DND-41 (cell line): ENCODE measurements at places on chromosomes 4 and X.

DNA sequence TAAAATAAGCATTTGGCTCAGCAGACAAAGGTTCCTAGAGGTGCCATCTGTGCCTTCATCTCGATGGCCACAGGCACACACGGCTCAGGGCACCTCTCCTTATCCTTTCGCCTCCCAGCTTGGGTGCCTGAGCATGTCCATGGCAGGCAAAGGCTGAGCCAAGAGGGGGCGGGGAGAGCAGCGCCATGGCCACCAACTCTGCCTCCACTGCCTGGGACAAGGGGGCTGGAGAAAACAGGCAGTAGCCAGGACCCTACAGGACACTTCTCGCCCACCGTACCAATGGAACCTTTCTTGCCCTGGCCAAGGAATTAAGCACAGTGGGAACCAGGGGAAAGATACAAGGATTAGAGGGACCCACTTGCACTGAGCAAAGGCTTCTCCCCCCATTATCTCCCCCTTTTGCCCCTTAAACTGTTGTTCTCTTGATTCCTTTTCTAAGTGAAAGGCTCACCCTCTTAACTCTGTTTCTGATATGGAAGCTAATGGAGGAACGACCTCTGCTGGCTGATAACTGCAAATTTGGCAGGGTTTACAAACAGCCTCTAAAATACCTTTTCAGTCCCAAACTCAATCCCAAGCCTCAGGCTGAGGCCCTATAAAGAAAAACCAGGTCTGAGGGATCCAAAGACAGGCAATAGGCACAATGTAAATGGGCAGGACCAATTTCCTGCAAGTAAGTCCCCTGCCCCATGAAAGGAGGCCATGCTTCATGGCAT lies 335.2 kb downstream of the ADAM29 start:
- no peak for DNase-seq

DNA sequence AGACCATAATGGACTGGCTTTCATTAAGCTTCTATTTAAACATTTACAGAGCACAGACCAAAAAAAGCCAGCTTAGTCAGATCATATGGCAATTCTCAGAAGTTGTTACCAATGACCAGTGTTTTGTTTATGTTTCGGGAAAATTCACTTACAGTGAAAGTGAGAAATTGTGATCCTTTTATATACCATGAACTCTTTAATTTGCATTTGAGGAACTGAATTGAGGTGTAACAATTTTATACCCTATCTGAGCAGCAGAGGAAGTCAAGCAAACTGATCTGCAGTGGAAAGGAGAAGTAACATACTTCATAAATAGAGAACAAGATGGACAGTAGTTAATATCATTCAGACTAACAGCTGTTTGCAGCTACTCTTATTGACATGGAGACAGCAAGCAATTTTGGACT lies 97.1 kb downstream of the TMA16 start:
- DNase-seq = no peak

DNA sequence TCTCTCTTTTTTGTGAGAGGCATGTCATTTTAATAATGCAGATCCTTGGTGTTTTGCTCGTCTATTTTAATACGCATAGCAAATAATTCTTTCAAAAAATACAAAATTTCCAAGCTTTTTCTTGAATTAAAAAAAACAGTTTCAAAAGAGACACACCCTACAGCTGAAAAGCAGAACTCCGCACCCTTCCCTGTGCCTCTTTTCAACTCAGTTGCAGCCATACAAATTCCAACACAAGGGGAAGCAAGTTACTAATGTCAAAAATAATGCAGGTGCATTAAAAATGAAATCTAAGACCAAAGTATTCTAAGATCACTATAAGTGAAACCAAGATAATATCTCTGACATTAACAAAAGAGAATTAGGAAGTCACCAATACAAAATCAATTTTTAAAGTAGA lies 66.6 kb downstream of the NR3C2 start:
- DNase-seq = no peak

DNA sequence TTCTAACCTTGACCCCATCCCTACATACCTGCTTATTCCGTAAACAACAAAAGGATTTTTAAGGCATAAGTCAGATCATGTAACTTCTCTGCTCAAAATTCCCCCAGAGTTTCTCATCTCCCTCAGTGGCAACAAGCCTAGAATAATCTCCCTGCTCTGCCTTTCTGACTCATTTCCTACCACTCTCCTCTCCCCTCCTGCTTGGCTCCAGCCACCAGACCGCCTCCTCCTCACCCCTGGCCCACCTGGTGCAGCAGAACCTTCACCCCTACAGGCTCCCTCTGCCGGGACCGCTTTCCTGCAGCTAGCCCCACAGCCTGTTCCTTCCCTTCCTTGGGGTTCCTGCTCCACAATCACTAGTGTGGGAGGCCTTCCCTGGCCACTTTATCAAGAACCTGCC lies 32.1 kb downstream of the TSPAN5 start:
- no peak for DNase-seq

- no peak for DNase-seq
Observed at GRCh38 chr4:160370046-160370445, 1267.2 kb downstream of the RAPGEF2 start.

DNA sequence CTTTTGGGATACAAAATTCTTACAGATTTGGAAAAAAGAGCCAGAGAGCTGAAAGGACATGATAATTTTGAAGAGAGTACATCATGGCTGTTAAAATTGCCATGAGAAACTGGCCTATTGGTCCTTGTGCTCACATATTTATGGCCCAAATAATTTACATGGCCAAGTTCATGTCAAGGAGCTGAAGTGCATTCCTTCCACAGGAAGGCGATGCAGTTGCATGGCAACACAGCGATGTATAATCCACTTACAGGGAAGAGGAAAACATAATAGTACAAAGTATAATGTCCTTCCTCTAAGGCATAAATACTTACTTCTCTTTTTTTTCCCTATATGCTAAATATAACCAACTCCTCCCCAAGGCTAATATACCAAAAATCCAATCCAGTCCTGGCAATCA lies 914.5 kb upstream of the AGA start:
- DNase-seq = no peak

GRCh38 chrX:9948406-9948805 lies 18.8 kb upstream of the CLDN34 start:
- no peak for DNase-seq

- no peak for DNase-seq
Observed at GRCh38 chr4:85527815-85528214, 52.9 kb downstream of the ARHGAP24 start.

- peak; percentile 3 for DNase-seq
Observed at GRCh38 chrX:52262195-52262546, 77.5 kb downstream of the MAGED4 start.

DNA sequence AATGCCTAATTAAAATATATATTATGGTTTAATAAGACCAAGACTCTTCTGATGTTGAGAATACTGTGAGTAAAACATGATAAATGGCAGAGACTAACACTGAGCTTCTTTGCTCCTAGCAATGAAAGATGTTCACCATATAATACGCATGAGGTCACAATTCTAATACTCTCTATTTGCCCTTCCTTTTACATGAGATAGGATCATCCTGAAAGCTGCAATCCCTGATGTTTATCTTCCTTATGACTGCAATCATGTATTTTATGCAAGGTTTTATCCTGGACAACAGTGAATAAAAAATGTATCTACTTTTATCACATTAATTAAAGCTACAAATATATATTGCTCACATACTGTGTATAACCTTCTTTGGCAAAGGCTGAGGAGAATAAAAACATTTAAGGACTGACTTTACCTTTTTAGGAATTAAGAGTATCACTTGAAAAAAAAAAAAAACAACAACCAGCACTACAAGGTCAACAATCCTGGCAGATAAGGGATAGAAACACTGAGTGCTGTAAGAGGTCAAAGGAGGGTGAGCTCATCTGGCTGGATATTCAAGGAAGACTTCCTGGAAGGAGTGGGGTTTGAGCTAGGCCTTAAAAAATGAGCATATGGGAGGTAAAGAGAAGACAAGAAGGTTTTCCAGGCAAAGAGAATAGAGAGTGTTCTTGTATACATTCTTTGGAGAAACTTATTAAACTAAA lies 99.9 kb downstream of the AREG start:
- no peak for DNase-seq

DNA sequence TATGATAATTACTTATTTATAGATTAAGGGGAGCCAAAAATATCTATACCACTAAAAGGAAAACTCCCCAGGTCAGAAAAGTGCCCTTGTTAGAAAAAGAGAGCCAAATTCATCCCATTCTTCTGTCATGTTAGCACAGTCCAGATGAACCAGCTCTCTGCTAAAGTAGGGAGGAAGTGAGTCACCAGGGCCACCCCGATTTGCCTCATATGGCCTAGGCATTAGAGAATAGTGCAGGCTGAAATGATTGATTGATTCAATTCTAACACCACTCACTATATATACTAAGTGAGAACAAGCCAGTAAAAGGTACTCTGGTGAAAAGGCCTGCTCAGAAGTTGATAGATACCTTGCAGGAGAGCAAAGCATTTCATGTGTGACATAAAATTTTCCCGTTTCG lies 94.5 kb downstream of the SRPX start:
- no peak for DNase-seq

- no peak for DNase-seq
Observed at GRCh38 chrX:115603534-115604074, 42.6 kb downstream of the PLS3 start.

DNA sequence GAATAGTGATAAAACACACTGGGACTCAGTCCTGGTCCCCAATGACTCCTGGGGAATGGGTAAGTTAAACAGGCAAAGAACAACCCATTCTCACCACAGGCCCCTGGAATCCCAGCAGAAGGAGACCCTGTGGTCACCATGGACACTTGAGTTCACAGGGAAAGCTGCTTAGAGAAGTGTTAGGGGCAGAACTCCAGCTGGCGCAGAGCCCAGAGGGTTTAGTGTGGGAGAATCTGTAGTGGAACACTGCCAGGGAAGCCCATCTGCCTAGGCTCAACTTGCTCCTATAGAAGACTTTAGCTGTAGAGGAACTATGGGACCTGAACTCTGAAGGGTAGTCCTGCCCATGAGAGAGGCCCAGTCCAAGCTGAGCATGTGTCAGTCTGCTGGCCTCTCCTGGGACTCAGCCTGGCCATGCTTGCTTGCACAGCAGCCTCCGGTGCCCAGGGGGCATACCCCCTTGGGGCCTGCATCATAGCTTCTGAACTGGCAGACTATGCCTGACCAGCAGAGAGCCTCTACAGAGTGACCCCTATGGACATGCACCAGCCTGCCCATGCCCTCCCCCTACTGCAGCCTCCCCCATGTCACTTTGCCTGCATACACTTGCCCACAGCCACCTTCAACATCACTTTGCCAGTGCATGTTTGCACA lies 343.5 kb downstream of the IDS start:
- no peak for DNase-seq

DNA sequence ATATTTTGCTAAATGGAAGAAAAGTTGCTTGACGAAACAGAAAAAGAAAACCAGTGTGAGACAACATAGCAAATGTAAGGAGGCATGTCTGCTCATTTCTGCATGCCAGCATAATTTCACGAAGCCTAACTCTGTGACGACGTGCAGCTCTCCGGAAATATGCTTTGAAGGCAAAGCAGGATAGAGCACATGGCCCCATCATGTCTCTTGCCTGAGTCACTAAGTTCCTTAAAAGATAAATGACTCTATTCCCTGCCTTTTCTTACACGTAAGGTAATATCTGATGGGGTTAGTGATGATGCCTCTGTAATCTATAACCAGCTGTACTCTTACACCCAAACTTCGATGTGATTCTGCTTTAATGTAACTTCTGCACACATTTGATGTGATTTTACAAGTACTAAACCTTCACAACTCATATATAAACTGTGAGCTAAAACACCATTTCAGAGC lies 64.5 kb downstream of the ANXA3 start:
- no peak for DNase-seq

- peak; percentile 12 for DNase-seq
Observed at GRCh38 chr4:178275671-178276360, 833.6 kb upstream of the AGA start.

DNA sequence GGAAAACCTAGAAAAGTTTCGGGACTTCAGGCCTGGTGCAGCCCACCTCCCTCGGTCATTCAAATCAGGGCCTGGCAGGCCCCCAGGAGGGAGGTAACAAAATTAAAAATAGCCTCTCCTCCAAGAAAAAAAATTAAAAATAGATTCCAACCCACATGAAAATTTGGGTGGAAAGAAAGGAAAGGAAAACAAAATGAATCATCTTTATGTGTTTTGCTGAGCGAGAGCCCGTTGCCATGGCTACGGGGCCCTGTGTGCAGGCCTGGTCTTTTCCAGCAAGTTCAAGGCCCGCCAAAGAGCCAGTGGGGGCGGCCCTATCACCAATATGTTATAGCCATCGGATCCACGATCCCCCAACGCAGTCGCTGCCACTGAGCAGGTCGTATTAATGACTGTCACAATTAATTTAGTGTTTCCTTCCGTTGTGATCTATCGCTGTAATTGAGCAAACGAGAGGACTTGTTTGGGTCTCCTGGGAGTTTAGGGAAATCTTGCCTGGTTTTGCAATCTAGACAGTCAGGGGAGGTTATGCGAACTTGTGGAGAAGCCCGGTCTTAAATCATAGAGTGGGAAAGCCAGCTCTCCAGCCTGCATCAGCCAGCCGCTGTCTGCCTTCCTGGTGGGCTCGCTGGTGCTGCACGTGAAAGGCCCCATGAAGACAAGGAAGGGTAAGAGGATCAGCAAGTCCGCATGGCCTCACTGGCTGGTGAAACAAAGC lies 452.4 kb downstream of the BCOR start:
- DNase-seq = no peak

DNA sequence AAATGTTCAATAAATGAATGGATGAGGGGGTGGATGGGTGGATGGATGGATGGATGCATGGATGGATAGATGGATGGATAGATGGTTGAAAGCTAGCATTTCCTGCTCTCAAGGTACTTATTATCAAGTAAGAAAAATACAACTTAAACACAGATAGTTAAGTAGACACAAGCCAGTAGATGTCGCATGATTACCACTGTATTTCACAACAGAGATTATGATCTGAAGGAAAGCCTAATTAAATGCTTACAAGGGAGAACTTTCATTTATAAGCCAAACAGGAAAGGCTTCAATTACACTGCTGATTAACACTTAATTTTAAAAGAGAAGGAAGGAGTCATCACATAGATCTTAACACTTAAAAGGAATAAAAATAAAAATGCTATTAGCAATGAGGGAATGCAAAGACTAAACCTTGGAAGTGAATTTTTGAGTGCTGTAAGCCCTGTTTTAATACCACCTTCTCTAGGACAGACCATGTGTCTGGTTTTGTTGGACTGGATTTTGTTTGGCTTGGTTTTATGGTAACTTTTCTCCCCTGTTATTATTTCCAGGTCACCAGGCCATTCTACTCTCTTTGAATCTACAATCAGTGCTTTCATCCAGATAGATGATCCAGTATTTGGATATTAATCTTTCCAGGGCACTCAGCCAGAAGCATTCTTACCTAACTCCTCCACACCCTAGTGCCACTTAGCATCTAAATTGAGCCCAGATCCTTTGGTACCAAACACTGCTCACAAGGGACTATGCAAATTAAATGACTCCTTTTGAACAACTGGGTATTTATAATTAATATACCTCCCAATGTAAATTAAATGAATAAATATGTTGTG lies 75.5 kb upstream of the SLC39A8 start:
- DNase-seq = no peak

- no peak for DNase-seq
Observed at GRCh38 chrX:139530550-139530949, at the start of gene F9. F9 (plus strand) TSS chrX:139530739; CDS start chrX:139530765, 26 bp downstream.
